CD8-positive, alpha-beta T cell (primary cell): ENCODE measurements at places on chromosomes 7 and 10. TPM values are rescaled to one million over a fixed set of nuclear protein-coding genes. Genes with fewer than 3 reads are reported as not detected.

DNA sequence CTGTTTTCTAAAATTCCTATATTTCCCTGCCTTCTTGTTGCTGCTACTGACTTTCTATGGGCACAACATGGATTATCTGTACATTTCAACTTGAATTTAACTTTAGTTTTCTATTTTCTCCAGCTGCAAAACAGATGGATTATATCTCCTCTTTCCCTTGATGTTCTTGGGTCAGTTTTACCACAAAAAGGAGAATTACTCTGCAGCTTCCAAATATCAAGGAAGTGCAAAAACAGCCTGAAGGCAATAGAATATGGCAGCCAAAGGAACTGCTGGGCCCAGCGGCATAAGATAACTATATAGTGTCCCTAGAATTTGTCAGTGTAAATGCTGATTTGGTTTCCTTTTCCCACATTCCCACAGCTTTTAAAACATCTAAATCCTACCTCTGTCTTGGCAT is 29.1 kb downstream of the CPED1 start:
- DNase-seq, result no peak

DNA sequence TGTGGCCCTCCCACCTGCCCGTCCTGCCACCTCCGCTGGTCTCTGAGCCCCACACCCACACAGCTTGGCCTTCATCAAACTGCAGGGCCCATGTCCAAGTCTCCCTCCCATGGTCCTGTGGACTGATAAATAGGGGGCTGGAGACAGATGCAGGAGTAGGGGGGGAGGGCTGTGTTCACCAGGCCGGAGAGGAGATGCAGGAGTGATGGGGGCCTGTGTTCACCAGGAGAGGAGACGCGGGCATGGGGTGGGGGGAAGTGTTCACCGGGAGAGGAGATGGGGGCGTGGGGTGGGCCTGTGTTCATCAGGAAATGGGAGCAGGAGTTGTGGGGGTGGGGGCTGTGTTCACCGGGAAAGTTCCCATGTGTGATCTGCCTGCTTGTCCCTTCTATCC is 37.0 kb downstream of the JAKMIP3 start:
- no peak for DNase-seq

GRCh38 chr10:116990276-116990800 is 14.6 kb downstream of the SHTN1 start:
- DNase-seq, result no peak

DNA sequence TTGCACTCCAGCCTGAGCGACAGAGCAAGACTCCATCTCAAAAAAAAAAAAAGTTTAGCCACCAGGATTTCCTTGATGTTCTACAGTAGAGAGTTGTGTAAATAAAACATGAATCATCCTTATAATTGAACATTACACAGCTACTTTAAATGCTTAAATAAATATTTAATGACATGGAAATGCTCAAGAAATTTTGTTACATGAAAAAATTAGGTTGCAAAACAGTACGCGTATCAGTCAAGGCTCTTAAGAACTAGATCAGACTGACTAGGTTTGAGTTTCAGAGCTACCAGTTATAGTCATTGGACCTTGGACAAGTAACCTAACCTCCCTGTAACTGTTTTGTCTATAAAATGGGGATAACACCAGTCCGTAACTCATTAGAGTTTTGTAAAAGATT is 38.7 kb upstream of the GSAP start:
- DNase-seq, result no peak

DNA sequence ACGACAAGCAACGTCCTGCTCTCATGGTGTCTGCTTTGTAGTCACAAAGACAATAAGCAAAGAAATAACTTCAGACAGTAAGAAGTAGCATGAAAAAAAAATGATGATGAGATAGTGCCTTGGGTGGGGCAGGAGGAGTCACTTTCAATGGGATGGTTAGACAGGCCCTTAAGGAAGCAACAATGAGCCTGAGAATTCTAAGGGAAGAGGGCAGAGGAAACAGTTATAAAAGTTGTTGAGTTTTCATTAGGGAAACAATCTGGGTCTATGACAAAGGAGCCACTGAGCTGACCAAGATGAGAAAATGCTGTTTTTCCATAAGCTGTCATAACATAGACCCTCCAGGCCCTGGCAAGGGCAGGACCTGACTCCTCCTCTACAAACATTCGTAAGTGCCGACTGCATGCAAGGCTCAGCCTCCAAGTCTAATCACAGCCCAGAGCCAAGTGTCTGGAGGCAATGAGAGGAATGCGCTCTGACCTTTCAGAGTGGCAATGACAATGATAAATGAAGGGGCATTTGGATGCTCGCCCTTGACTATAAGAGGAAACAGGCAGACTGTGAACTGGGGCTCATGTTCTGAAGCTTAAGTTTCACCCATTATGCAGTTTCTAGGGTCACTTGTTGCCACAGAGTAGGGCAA is 43.7 kb downstream of the PPP1R3C start:
- DNase-seq, result no peak

DNA sequence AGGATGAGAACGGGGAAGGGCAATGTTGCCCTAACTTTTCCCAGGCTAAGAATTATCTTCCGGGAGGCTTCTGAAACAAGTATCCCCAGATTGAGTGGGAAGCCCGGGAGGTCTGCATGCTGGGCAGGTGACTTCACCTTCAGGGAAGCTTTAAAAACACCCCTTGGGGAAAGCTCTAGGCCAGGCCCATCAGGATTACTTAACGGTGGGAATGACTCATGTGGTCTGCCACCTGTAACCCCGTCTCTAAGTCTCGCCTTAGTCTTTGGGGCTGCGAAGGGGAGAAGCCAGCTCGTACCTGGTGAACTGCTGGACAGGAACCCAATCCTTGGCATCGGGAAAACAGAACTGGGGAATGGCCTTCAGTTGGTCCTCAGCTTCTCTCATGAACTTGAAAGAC is 80.1 kb upstream of the MKRN1 start:
- no peak for DNase-seq

- no peak for DNase-seq
Measured at GRCh38 chr7:152103691-152104090, 78.2 kb downstream of the GALNT11 start.

DNA sequence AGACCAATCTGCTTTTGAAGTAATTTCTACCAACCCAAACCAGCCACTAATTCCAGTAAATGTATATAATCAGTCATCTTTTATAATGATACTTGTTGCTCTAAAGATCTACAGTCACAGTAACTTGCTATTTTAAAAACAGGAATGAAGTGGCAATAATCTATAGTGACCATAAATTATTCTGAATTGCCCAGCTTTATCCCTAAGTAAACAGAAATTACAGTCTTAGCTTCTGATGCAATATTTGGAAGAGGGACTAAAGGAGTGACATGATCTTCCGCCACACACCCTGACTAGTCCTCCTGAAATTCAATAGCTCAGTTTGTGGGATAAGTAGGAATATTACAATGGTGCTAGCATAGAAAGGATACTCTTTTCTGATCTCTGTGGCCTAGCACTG is 96.1 kb downstream of the ATE1 start:
- DNase-seq, result no peak

DNA sequence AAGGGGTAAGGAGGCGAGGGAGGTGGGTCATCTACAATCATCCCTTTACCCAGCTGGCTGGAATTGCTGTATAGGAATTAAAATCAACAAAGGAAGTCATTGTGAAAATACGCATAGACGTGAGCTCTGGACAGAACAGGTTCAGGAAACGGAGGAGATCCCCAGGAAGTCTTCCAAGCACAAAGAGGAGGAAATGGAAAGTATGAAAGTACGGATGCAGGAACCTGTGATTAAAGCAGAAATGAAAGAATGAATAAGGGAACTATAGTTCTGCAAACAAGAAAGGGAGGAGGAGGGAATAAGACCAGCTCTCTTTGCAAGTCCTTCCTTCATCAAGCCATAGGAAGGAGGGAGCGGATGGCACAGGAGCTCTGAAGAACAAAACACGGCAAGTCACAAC is 61.8 kb downstream of the PYROXD2 start:
- DNase-seq, result no peak

GRCh38 chr10:95651346-95652060 is 5.0 kb downstream of the ALDH18A1 start:
- DNase-seq, result no peak

The RHOBTB1 gene
- total RNA-seq, result not detected

The TMEM178B gene
- 0.03 TPM for total RNA-seq

The ADCYAP1R1 gene
- total RNA-seq, result not detected

The LRRD1 gene
- not detected for total RNA-seq

The SLC13A1 gene
- total RNA-seq, result not detected

The GPR85 gene
- total RNA-seq, result not detected
